ENCODE measurements at places on chromosomes 5 and 9.

- no peak for DNase-seq
These were observed 220.7 kb downstream of the CACNA1B start for GRCh38 chr9:138098116-138098907.

DNA sequence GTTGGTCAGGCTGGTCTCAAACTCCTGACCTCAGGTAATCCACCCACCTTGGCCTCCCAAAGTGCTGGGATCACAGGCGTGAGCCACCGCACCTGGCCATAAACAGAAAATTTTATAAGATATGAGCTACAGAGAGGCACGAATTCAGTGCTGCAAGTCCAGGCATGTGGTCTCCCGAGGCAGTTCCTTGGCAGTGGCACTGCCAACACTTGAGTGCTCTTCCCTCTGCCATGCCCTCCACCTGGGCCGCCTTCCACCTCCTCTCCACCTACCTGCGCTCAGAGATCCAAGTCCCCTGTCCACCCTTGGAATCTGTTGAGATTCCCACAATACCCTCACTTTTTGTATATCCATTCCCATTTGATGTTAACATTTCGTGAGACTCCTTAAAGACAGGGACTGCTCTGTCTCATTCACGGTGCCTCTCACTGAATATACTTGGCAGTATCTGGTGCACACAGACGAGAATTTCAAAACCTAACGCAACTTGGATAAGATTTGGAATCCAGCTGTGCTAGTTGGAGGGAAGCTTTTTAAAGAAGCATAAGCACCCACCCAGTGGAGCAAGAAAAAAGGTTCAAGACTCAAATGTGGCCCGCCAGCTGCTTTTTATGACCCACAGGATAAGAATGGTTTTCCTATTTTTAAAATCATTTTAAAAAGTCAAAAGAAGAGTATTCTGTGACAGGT is 68.3 kb downstream of the DCP2 start:
- DNase-seq, result no peak

DNA sequence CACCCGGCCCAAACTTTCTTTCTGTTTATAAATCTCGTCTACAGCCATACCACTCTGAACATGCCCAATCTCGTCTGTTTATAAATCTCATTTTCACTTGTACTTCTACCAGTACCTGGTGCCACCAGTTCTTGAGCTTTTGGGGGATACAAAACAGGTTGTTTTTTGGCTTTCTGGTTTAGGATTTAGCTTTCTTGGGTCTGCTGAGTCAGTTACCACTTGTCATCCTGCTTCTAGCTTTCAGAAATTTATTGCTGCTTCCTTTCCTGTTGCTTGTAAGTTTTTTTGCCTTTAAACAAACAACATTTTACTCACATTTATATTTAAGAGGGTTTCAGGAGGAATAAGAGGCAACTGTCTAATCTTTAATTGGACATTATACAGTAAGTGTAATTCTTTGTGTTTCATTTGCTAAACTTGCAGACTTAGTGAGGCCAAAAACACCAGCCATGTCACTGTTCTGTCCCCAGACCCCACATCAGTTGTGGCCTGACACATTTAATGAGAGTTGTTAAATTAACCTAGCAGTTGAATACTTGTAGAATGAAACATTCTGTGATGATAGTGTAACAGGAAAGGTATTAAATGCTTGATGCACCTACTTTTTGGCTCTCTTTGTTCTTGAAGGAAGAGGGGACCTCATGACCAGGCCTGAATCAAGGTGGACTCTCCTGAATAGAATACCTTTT is 11.8 kb downstream of the NDFIP1 start:
- DNase-seq, result no peak

GRCh38 chr5:62606878-62607277 is 28.3 kb downstream of the LRRC70 start:
- DNase-seq, result no peak

GRCh38 chr5:1446602-1447343 is 1.5 kb upstream of the SLC6A3 start:
- DNase-seq, result no peak

GRCh38 chr9:87842878-87843585 is 39.6 kb upstream of the SPATA31E1 start:
- no peak for DNase-seq

GRCh38 chr5:159286420-159287035 is 23.4 kb downstream of the UBLCP1 start:
- peak; percentile 54 for DNase-seq

GRCh38 chr5:8458038-8458383 is 589.1 kb downstream of the MTRR start:
- DNase-seq, result peak; percentile 13
